Kidney (tissue), 22 donors: ENCODE measurements at places on chromosomes 12 and 14.
A peak's percentile ranks its signal among the peaks of the same experiment; 100 is the strongest.

- DNase-seq = no peak
These were observed 112.2 kb downstream of the CACNA1C start for GRCh38 chr12:2165021-2165420.

- no peak for DNase-seq
These were observed 60.3 kb downstream of the PHLDA1 start for GRCh38 chr12:75971253-75971652.

DNA sequence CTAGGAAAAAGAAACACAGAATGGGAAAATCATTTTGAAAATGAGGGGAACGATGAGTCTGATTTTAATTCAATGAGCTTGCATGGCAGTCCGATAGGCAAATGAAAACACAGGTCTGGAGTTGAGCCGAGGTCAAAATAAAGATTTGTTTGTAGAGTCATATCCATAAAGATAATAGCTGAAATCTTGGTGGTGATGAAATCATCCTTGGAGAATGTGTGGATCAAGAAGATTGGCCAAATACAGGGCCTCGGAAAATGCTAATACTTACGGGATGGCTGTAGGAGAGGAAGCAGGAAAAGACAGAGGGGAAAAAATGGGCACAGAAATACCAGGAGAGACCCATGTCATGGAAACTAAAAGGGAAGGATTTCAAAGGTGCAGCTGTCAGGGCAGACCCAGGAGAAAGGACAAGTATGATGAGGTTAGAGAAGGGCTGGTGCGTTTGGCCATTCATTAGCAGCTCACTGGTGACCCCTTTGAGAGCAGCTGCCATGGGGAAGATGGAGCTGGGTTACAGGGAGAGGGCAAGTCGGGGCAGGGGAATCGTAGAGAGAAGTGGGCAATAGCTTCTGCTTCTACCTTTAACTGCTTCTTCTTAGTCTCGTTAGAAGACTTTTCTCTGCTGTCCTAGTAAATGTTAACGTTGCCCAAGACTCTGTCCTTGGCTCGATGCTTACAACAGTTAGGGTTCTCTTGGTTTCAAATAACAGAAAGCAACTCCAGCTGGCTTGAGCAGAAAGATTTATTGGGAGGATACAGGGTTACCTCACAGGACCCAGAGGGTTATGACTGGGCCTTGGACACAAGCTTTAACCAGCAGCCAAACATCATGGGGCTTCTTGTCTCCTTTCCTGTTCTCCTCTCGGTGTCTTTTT is 161.8 kb downstream of the EFCAB11 start:
- DNase-seq = peak; percentile 63

DNA sequence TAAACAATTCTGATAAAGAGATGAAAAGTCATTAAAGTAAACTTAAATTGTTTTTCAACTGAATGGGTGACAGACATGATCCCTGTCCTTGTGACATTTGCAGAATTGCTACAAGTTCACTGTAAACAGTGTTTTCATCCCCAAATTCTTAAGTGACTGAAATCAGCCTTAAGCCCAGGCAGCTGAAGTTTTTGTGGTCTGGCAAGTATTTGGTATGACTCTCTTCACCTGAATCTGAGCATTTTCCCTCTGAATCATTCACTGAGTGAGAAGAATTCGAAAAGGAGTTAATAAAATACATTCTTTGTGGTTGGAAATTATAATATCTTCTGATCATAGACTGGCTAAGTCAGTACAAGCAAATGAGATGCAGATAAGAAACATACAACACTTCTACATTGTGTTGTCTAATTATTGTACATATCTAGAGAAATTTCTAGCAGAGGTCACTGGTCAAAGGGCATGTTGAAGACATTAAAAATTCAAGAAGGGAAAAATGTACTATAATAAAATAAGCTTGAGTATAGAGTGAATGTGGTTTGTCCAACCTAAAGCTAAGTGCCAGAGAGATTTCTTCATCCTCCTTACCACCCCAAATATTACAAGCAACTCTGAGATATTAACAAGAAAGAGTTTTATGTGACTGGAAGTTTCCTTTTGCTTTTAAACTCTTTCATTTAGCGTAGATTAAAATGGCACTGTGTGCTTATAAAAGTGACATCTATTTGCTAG is 177.8 kb upstream of the DIO2 start:
- DNase-seq = no peak

GRCh38 chr12:25397001-25397400 is 146.3 kb upstream of the KRAS start:
- DNase-seq = no peak

DNA sequence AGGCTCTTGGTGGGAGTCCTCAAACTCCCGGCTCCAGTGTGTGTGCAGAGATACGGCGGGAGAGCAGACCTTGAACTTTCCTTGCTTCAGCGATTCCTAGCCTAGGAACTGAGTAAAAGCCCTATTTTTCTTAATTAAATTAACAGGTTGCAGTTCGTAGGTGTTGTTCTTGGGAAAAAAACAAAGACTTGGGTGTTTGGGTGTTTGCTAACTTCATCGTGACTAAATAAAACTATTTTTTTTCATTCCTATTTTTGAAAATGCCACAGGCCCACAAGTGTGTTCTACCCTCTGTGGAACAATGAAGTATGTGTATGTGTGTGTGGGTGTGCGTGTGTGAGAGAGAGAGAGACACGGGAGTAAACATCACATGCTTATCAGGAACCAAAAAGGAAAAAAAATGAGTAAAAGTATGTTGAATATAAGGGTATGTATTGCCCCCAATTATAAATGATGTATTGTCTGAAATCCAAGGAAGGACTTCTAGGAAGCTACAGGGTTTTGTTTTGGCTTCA is 651 bp downstream of the TMEM117 start:
- DNase-seq = no peak

- DNase-seq = no peak
These were observed 1.4 kb downstream of the APAF1 start for GRCh38 chr12:98646294-98647090.

DNA sequence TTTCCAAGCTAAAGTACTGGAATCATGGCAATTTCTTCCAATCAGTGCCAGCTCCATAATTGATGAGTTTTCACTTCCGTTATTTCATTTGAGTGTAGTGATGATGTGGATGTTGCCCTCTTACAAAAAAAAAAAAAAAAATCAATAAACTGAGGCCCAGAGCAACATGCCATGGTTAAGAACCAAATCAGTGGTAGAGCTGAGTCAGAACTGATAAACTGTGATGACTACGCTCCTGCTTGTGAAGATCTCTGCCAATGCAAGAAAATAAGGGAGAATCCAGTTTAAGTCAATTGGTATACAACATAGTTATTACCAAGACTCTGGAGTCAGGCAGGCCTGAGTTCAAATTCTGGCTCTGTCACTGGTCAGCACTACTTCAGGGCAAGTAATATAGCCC is 102.7 kb downstream of the GPR135 start:
- DNase-seq = no peak

DNA sequence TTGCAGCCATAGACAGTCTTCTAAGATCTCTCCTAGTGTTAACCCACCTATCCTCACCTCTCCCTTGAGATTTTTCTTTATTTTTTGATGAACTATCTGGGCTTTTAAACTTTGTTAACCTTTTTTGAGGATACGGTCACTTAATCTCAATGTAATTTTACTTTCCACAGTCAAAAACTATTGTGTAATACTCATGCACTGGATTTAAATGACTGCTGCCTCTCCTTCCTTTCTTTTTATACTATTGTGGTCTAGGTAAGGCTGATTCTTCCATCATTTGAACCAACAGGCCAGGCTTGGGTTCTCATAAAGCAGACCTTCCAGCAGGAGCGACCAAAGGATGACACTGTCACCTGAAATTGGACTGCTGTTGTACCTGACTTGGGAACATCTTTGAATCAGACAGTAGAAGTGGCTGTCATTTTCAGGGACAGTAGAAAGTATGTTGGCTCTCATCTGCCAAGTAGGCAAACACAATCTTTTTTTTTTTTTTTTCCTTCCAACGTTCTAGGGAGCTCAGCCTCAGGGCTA is 689 bp upstream of the PDE3A start:
- DNase-seq = no peak

- no peak for DNase-seq
These were observed 80.9 kb downstream of the FAR2 start for GRCh38 chr12:29229937-29230336.

GRCh38 chr14:88026890-88027289 is 22.0 kb downstream of the GPR65 start:
- DNase-seq = no peak

GRCh38 chr12:47276621-47277309 is 197.0 kb upstream of the AMIGO2 start:
- DNase-seq = peak; percentile 7

- no peak for DNase-seq
These were observed 23.5 kb downstream of the CALCOCO1 start for GRCh38 chr12:53703756-53704155.

GRCh38 chr14:101066826-101067510 is 163.4 kb upstream of the RTL1 start:
- DNase-seq = no peak

- DNase-seq = no peak
These were observed 2.7 kb upstream of the CLECL1 start for GRCh38 chr12:9735601-9736000.

- no peak for DNase-seq
These were observed 14.1 kb downstream of the VRK1 start for GRCh38 chr14:96811265-96811664.

DNA sequence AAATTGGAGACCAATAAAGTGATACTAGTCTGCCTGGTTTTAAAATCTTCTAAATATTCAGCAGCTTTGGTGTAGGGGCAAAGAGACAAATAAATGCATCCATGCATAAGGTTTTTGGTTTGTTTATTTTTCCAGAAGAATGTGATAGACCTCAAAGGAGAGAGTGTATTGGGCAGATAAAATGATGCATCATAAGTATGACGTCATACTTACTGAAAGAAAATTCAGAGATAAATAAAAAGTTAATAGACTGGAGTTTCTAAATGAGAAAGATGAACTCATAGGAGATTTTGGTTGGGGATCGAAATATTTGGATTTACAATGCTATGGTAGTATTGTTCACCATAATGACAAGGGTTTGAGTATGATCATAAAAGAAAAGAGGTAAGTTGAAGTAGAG is 10.2 kb downstream of the SYT10 start:
- no peak for DNase-seq

GRCh38 chr12:47709671-47710070 is 3.8 kb upstream of the RPAP3 start:
- DNase-seq = no peak

GRCh38 chr12:116442946-116443345 is 116.2 kb upstream of the MAP1LC3B2 start:
- no peak for DNase-seq

DNA sequence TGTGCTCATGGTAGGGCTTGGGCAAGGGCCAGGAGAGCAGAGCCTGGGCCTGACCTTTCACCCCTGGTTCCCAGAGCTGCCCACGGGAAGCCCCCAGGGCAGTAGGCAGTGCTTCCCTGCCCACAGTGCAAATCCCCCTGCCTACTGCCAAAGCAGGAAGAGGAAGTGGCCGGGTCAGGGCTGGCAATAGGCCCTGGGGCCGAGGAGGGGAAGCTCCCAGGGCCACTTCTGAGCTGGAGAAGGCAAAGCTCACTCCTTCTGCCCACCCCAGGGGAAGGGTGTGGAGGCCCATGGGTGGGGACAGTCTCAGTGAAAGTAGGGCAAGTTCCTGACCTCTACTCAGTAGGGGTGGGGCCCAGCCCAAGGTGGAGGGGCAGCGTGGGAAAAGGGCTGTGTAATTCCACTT is 5.4 kb upstream of the NR4A1 start:
- DNase-seq = no peak

- DNase-seq = peak; percentile 89
These were observed 24.5 kb downstream of the FIGNL2 start for GRCh38 chr12:51823875-51824565.
